Putamen (tissue), 1 donor: ENCODE measurements at places on chromosomes 4 and X.
A peak's percentile ranks its signal among the peaks of the same experiment; 100 is the strongest.

DNA sequence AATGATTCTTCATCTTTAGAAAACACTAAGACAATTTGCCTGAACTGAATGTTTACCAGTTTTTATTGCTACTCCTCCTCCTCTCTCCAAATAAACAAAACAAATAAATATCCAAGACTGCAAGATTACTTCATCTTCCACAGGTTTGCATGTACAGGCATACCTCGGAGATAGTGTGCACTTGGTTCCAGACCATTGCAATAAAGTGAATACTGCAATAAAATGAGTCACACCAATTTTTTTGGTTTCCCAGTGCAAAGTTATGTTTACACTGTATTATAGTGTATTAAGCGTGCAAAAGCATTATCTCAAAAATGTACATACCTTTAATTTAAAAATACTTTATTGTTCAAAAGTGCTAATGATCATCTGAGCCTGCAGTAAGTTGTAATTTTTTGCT is 53.3 kb downstream of the FBXL5 start:
- DNase-seq = no peak

- DNase-seq = no peak
Measured at GRCh38 chr4:75040703-75041102, 107.8 kb downstream of the PARM1 start.

GRCh38 chr4:184648313-184649025 is 778 bp downstream of the CASP3 start:
- peak; percentile 52 for DNase-seq

- peak; percentile 43 for DNase-seq
Measured at GRCh38 chrX:129606918-129607317, 47.8 kb downstream of the APLN start.

DNA sequence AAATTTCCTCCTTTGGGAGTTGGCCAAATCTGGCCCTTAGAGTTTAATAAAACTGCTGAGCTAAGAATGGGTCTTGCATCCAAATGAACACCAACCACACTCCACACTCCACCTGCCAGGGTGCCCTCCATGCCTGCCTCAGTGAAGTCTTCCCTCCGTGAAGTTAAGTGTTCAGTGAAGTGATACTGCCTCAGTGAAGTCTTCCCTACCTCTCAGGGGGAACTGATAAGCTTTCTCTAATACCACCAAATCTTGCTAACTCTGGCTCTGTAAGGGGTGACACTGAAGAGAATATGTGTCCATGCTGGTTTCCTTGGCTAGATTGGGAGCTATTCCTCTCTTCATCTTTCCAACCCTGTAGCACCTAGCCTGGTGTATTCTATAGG is 27.9 kb downstream of the MED28 start:
- DNase-seq = no peak

GRCh38 chrX:52271206-52271605 is 86.5 kb downstream of the MAGED4 start:
- DNase-seq = no peak

DNA sequence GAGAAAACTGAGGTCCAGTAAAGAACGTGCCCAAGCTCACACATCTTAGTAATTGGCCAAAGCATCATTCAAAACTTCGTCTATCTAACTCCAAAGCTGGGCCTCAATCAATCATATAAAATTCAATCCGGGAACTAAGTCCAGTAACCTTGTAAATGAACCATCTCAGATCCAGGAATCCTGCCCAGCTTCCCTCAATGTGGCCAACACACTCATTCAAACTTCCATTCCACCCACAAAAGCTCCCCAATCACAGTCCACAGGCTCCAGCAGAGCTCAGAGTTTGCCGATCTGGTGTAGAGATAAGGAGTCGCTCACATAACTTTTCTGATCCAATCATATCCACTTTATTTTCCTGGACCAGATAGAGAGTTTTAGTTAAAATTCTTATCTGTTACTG is 144.8 kb downstream of the SPATA18 start:
- DNase-seq = no peak

- DNase-seq = no peak
Measured at GRCh38 chr4:7830747-7831146, 108.9 kb downstream of the AFAP1 start.

DNA sequence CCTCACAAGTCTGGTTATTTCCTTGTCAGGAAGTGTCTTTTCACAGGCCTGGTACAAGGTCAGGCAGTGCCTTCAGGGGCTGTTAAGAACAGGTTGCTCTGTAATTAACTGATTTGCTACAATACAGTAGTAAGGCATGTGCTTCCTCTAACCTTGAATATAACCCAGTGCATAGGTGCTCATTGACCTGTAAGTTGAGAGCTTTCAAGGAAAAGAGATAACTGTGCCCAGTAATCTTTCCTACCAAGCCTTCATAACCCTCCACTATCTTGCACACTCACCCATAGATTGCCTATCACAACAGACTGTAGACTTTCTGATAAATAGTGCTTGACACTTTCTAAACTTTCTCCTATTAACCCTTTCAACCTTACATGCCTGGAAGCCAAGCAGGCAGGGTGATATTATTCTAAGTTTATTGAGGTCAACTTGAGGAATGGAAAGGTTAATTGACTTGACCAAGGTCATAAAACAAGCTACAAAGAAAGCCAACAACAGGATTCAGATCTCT is 148.1 kb downstream of the PPARGC1A start:
- no peak for DNase-seq

DNA sequence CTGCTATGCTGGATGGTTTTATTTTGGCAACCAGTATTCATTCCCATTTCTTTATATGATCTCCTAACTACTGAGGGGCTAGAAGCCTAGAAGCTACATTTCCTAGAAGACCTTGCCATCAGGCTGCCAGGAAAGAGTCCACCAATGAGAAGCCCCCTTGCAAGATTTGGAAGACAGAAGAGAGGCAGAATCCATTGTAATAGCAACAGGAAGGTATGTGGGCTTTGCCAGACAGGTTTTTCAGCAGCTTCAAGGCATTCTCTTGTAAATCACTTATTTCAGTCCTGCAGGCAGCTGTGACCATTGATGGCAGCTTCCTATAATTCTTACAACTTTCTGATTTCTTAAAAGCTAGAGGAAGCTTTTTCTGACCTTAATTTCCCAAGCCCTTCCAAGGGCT is 148.3 kb upstream of the NHS start:
- no peak for DNase-seq

DNA sequence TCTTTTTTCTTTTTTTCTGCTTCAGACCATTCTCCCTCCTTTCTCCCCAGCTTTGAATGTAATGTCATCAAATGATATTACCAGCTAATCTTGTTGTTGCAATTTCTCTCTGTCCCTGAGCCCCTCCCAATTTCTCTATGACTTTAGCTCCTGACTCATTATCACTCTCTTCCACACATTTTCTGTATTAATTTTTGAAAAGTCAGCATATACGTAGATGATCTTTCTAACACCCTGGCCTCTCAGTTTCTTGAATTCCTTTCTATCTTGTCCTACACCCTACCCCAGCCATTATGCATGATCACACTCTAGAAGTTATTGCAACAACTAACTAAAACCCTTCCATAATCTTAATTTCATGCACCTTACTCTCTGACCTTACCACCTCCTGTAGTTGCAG is 13.1 kb upstream of the TRPC3 start:
- DNase-seq = no peak

DNA sequence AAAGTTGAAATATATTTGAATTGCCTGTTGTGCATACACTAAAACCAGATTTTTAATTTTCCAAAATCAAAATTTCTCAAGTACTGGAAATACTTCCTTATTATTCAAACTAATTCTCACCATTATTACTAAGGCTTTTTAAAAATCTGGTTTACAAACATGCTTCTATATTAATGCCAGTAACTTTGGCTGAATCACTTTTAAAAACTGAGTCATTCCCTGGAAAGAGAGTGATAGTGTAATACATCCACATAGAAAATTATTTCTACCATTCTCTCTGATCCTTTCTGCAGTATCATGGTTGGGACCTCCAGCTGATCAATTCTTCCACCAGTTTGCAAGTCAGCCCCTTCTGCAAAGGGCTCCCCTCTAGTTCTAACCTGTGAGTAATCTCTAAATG is 165.3 kb upstream of the FAM241A start:
- no peak for DNase-seq

DNA sequence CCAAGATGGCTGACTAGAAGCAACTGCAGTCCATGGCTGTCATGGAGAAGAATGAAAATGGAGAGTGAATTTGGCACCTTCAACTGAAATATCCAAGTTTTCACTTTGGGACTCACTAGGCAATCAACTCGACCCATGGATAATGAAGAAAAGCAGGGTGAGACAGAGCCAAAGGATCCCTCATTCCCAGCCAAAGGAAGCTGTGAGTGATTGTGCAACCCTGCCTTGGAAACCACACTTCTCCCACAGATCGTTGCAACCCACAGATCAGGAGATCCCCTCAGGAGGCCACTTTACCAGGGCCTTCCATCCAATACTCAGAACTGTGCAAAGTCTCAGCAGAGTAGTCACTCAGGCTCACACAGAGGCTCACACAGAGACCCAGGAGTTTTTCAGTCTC is 4.5 kb downstream of the CFAP299 start:
- no peak for DNase-seq

GRCh38 chrX:40366661-40367060 is 214.1 kb upstream of the ATP6AP2 start:
- DNase-seq = no peak

GRCh38 chr4:128686810-128687209 is 122.7 kb upstream of the JADE1 start:
- DNase-seq = no peak

DNA sequence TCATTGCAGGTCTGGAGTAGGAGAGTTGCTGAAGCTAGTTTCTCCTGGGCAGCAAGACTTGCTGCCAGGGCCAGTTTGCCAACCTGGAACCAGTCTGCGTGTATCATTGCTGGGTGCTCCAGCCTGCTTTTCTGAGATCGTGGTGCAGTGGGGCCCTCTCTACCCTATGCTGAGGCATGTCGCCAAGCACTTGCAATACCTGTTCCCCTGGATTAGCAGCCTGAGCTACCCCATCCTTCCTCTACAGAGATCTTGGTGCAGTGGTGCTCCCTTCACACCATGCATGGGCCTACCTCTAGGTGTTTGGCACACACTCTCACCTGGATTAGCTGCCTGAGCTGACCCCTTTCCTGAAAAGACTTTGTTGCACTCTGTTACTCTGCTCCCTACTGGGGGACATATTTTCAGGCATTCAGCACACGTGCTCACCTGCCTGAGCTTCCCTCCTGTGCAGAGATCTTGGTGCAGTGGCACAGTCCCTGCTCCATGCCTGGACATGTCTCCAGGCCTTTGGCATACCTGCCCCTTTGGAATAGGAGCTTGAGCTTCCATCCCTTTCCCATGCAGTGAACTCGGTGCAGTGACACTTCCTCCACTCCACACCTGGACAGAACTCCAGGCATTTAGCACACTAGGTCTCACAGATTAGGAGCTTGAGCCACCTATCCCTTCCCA is 133.7 kb upstream of the CXCL13 start:
- no peak for DNase-seq

DNA sequence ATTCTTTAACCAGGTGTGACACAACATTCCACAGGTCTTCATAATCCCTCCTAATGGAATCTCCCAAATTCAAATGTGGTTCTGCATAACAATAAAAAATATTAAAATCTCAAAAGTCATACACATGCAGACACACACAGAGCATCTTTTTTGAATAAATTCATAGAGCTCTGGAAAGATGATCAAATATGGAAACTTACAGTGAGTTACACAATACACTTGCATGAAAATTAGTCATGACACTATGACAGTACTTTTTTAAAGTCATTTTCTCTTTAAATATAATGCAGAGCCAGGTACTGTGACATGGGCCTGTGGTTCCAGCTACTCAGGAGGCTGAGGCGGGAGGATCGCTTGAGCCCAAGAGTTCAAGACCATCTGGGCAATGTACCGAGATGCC is 38.9 kb downstream of the DDX60L start:
- DNase-seq = no peak

DNA sequence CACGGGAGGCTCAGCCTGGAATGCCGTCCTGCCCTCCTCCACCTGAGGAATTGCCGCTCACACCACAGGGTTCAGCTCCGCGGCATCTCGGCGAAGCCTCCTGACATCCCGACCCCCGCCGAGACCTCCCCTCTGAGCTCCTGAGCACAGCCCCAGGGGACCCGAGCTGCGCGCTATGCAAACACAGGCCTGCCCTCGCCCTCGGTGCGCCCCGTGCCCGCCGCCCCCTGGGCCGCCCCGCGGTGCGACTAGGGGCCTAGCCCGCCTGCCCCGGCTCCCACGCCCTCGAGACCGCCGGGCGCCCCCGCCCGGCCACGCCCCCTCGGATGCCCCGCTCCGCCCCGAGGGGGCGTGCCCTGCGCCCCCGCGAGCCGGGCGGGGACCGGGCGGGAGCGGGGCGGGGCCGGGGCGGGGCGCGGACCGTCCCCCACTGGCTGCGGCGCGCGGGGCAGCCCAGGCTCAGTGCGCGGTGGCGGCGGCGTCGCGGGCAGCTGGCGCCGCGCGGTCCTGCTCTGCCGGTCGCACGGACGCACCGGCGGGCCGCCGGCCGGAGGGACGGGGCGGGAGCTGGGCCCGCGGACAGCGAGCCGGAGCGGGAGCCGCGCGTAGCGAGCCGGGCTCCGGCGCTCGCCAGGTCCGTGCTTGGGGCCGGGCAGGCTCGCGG is at the start of gene FGFR3:
Gene FGFR3, plus strand, starts transcription at position 462 of the 664 bp plus-strand sequence. CDS start 642 bp downstream, outside the sequence.
- no peak for DNase-seq

GRCh38 chr4:165355900-165356300 is 22.9 kb upstream of the CPE start:
- DNase-seq = no peak

GRCh38 chr4:7199129-7199725 is 6.9 kb downstream of the SORCS2 start:
- DNase-seq = no peak

GRCh38 chrX:40651620-40652223 is 4.4 kb upstream of the CXorf38 start:
- peak; percentile 50 for DNase-seq

GRCh38 chr4:71270901-71271300 is 67.9 kb upstream of the SLC4A4 start:
- DNase-seq = no peak

- no peak for DNase-seq
Measured at GRCh38 chrX:154436374-154436982, 476 bp upstream of the GDI1 start.

DNA sequence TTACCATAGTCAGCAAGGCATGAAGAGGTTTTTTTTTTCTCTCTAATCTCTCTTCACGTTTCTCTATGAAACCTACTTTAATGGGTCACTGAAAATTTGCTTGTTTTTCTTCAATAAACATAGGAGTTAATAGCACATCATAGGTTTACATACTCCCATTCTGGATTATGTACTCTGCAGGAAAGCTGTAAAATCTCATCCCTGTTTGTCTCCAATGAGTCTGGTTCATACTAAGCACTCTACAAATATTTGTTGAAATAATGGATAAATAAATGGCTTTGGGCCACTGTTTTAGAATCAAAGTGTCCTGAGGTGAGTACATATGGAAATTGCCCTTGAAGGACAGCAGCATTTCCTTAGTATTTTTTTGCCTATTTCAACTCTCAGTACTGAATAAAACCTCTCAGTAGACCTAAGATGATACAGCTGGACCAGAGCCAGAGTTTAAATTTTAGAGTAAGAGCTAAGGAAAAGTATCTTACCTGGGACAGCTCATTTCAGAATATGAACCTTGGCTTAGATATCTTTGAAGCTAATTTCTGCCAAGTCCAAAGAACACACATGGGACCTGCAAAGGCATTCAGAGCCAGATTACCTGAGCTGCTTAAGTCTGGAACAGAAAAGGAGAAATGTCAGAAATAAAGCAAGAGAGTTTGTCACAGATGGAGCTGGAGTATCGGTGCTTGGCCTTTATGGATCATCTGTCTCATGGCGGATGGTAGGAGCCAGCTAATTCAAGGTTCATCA is 34.4 kb downstream of the PF4 start:
- DNase-seq = no peak

GRCh38 chr4:168781341-168781740 is 228.7 kb downstream of the CBR4 start:
- no peak for DNase-seq
